ENCODE measurements at places on chromosomes 2 and 18.
A peak's percentile ranks its signal among the peaks of the same experiment; 100 is the strongest.

DNA sequence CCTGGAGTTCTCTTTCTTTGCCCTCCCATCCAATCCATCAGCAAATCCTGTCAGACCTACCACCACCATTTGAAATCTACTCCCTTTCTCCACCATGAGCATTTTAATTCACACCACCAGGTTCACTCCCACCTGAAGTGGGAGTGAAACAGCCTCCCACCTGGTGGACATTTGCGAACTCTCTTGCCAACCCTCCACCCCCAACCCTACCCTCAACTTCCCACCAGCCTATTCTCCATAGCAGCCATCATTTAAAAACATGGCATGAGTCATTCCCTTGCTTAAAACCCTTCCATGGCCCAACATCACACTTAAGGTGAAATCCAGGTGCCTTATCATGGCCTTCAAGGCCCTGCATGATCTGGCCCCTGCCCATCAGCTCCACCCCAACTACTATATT, 3.5 kb downstream of the RTKN start:
- no peak for DNase-seq

DNA sequence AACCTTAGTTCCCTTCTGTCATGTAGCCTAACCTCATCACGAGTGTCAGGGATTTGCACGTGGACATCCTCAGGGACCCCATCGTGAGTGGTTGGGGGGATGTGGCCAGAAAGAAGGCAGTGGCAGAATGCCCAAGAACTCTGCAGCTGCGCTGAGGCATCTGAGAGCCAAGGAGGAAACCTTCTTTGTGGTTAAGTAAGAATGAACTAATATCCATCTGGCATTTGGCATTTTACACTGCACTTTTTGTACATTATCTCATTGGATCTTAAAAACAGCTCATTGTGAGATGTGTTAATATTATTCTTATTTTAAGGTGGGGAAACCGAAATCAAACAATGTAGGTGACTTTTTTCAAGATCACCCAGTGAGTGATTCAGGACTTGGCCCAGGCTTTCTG, 32.6 kb upstream of the APCDD1 start:
- no peak for DNase-seq

DNA sequence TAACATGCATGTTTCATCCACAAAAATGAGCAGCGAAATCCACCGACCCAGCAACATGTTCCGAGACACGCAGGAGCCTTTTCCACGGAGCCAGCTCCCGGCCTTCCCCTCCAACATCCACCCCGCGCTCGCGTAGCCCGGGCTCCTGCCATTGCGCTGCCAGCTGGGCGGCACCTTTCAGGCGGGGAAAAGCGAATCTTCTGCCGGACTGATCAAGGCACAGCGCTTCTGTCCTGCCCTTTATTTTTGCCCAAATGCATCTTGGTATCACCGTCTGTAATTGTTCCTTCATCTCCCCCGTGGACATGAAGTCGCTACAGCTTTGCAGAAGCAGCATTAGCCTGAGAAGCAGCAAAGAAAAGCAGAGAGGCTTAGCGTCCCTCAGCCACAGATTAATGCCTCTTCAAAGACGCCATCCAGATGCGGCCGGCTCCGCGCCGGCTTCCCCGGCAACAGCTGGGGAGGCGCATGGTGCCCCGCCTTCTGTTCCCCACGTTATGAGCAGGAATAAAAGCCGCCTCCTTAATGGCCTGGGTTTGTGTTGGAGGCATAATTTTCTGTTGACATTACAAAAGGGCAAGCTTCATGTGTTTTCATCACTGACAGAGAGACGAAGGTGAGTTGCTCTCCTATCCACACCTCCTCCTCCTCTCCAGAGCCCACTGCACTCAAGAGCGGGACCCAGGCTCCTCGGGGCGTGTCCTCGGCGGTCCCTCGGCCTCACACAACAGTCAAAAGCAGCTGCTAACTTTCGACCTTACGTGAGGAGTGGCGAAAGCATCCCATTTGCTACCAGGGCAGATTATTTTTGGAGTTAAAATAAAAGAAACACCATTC, 122.1 kb upstream of the SALL3 start:
- no peak for DNase-seq

DNA sequence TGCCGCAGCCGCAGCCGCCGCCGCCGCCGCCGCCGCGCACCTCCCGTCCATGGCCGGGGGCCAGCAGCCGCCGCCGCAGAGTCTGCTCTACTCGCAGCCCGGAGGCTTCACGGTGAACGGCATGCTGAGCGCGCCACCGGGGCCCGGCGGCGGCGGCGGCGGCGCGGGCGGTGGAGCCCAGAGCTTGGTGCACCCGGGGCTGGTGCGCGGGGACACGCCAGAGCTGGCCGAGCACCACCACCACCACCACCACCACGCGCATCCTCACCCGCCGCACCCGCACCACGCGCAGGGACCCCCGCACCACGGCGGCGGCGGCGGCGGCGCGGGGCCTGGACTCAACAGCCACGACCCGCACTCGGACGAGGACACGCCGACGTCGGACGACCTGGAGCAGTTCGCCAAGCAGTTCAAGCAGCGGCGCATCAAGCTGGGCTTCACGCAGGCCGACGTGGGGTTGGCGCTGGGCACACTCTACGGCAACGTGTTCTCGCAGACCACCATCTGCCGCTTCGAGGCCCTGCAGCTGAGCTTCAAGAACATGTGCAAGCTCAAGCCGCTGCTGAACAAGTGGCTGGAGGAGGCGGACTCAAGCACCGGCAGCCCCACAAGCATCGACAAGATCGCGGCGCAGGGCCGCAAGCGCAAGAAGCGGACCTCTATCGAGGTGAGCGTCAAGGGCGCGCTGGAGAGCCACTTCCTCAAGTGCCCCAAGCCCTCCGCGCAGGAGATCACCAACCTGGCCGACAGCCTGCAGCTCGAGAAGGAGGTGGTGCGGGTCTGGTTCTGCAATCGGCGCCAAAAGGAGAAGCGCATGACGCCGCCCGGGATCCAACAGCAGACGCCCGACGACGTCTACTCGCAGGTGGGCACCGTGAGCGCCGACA, 2.4 kb downstream of the POU3F3 start:
- DNase-seq = no peak

DNA sequence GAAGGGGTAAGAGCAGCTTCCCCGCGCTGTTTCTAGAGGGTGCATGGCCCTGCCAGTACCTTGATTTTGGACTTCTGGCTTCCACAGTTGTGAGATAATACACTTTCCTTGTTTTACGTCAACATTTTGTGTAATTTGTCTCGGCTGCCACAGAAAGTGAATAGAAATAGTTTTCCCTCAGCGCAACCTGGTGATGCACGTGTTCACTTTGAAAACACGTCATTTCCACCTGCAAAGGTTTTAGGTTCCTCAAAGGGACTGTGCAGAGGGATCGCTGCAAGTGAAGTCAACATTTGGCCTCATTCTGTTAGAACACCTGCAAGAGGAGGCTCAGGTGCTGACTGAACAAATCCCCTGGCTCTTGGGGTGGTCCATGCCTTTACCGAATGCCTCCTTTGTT, 71.7 kb downstream of the LONRF2 start:
- DNase-seq = no peak

- no peak for DNase-seq
Measured at GRCh38 chr2:215362562-215362904, 50.7 kb downstream of the ATIC start.

- DNase-seq = no peak
Measured at GRCh38 chr18:7817575-7818230, 250.6 kb downstream of the PTPRM start.

DNA sequence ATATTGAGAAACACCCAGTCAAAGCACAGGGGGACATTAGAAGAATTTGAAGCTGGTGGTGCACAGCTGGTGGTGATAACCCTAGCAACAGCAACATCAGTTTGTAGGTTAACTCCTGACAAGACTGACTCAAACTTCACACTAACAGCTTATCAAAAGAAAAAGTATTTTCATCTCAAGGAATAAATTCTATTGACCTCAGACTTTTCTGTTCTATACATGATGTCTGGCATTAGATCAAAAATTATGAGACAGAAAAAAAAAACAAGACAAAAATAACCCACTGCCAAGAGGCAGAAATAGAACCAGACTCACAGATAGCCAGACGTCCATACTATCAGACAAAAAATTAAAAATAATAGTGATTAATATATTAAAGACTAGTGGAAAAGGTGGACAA, 126.1 kb downstream of the COL6A3 start:
- no peak for DNase-seq

DNA sequence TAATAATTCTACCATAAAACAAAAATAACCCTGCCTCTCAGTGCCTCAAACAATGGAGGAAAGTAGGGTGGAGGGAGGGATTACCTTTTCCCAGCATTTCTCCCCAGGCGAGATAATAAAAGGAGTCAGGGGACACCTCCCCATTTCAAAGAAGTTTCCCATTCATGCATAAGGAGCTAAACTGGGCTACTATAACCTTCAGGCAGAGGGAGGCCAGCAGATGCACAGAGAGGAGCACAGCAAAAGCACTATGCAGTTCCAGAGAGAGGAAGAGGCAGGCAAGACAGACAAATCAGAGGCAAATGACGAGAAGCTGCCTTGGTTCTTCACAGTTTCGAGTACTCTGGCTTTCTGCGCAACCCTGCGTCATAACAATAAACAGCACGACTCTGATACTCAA, 17.4 kb downstream of the CFAP210 start:
- DNase-seq = no peak

GRCh38 chr2:157793053-157793612, 83.0 kb downstream of the ACVR1 start:
- no peak for DNase-seq

DNA sequence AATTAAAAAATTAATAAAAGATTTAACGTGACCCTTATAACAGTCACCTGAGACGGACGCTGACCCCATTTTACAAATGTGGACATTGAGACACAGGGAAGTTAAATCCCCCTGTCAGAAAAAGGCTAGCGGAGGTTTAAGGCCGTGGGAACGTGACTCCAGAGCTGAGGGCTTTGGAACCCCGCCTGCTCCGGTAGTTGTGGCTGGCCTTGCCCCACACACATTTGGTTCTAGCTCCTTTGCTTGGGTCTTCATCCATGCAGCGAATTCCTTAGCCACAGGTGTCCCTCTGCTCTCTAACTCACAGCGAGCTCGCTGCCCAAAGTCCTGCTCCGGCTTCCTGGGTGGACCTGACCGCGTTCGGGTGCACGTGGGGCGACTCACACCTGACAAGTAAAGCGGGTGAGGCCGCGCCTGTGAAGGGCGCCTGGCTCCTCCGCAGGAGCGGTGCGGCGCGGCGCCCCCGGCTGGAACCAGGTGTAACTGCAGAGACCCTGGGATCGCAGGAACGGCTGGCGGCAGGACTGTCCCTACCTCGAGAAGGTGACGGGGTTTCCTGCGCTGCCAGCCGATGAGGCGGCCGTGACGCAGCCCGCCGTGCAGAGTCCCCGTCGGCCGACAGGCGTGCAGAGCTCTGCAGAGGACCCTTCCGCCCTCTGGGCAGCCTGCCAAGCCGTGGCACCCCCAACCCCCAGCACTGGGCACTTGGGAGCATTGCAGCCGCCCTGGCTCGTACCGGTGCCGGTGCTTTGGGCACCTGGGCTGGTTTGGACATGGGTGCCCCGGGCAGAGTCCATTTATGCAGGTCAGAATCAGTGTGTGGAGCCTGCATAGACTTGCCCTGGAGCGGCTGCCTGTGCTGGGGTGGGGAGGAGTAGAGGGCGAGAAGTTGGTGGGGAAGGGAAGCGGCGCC, 2.4 kb upstream of the PROC start:
- peak; percentile 78 for DNase-seq

- DNase-seq = no peak
Measured at GRCh38 chr2:62112179-62112578, 83.7 kb upstream of the B3GNT2 start.

DNA sequence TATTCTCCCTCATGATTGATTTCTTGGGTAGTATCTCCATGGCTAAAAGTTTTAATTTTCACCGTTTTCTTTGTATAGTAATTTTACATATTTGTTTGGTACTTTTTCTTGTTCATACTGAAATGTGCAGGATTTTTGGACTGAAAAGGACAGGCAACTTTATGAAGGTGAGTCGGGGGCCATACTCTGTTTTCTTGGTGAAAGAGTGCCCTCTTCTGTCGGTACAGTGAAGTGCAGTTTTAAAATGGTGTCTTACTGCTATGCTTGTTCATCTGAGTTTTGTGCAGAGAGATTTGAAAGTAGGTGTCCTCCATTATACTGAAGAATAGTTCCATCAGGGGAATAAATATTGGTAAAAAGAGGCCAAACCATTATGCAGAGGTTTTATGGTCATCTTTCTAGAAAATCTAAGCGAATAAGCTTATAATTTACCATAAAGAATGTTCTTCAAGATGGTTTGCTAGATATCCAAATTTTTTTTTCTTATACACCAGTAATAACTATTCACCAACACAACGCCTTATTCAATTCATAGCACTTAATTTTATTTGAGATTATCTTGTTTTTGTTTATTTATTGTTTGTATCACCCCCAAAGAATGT, 8.7 kb upstream of the SERPINB13 start:
- DNase-seq = peak; percentile 17

GRCh38 chr2:73069855-73070642, 1.5 kb downstream of the SFXN5 start:
- peak; percentile 40 for DNase-seq

- no peak for DNase-seq
Measured at GRCh38 chr2:20728114-20728758, 61.3 kb downstream of the GDF7 start.

DNA sequence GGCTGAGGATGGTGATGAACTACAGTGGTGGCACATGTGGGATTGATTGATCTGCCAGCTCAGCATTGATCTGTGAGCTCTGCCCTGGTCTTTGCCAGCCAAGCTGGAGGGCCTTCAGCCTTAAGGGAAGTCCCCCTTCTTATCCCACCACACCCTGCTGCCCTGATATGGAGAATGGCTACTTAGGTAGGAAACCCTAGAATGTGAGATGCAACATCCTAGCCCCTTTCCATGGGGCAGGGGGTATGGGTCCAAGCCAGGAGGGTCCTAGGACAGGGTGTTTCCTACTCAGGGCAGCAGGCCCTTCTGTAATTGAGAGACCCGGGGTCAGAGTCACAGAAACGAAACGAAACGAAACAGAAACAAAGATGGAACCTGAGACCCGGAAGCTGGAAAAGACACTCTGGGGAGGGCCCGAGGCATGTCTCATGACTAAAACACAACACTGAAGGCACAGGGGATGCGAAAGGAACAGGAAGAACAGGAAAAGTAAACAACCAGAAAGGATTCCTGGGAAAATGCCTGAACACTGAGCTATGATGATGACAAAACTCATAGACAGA, 16.9 kb upstream of the SULT1C2 start:
- DNase-seq = no peak

DNA sequence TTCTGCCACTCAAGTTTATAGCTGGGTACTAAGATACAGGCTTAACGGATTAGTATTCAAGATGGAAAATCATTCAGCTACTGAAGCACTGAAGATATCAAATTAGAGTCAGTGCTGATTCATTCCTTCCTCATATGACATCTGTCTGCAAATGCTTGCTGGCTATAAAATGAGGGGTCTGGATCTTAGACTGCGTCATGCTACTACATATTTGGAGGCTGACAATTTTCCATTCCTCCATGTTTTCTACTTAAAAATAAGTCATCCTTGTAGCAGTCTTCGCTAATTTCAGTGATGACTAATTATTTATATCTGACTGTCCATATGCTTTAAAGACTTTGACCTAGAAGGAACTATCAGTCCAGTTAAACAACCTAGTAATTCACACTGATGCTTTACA, 233.4 kb downstream of the RIT2 start:
- DNase-seq = no peak

GRCh38 chr2:210286123-210286680, 28.8 kb downstream of the MYL1 start:
- DNase-seq = no peak

- DNase-seq = peak; percentile 88
Measured at GRCh38 chr2:15050483-15050882, 418.0 kb downstream of the LRATD1 start.

GRCh38 chr2:65658881-65659280, 226.5 kb upstream of the SPRED2 start:
- DNase-seq = no peak

GRCh38 chr2:85978883-85979780, 90.3 kb upstream of the ST3GAL5 start:
- DNase-seq = peak; percentile 19

All from DMS79 treated with DMSO at 0.1 percent for 48 hours (cell line).